ENCODE measurements at places on chromosomes 12 and 14.

DNA sequence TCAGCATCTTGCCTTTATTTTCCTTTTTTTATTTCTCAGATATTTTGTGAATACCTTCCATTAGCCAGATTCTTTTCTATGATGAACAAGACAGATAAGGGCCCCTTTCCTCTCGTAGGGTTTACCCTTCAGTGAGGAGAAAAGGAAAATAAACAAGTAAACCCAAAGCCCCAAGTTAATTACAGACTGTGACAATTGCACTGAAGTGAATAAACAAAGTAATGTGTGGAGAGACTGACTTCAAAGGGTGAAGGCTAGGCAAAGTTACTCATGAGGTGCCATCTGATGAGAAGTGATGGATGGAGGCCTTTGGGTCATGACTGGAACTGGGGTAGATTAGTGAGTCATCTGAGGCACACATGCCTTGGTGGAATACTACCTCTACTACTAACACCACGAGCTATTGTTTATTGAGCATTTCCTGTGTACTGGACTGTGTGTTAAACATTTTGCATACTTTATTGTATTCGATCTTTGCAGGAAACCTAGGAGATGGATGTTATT lies 143.4 kb upstream of the PRICKLE1 start:
- DNase-seq, result no peak

DNA sequence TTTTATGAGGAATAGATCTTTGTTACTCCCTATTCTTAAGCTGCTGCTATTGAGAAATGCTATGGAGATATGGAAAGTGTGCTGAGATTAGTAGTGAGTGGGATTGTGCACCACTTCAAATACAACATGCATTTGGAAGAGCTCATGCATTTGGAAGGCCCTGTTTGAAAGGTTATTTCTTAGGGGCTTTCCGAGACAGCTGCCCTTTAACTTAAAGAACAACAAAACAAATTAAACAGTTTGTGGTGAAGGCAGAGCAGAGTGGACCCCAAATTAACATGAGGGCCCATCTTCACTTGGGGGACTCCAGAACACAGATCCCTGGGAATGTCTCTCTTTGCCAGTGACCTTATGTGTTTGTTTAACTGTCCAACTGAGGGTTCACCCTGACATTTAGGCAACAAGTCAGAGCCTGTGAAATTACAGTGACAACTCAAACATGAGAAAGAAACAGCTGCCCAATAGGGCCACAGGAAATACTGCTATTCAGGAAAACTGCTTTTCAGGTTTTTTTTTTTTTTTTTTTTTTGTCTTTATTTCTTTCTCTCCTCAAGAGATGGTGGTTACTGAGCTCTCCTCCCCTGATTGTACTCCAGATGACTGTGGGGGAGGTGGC lies 41.4 kb upstream of the IGF1 start:
- DNase-seq, result no peak

GRCh38 chr12:6819106-6820030 lies 2.3 kb upstream of the GPR162 start:
- DNase-seq, result no peak

DNA sequence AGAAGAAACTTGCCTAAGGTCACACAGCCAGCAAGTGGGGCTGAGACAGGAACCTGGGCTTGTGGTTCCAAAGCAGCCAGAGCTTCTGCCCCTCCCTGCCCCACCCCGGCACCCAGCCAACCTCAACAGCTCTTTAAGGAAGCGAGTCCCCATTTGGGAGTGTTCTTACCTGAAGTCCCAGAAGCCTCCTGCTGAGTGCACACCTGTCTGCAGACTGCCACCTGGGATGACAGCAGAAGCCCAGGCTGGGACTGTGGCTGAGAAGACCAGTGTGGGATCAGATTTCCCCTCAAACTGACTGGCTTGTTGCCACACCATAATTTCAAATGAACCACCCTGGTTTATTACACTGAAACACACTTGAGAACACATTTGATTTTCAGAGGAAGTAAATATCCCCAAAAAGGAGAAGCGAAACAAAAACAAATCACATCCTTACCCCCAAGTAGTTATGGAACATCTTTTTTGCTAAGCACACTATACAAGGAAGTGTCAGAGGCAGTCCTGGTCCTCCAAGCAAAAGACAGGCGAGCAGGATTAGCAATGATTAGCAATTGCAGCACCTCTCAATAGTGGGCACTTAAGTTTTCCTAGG lies 6.3 kb upstream of the RIN3 start:
- DNase-seq, result peak; percentile 97

DNA sequence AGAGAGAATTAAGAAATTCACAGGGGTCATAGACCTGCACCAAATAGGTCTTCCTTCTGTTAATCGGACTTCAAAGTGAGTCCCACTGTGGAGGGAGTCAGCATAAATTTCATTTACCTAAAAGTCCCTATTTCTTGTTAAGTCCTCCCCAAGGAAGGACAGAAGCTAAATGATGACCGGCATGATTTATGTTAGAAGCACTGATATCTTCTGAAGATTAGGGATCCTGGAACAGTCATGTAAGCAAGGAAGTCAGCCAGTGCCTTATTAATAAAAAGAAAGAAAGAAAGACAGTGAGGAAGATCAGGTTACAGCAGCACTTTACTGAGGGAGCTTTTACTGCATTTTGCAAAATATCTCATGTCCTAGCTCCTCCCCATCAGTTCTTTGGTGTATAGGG lies 287.5 kb downstream of the FOXG1 start:
- no peak for DNase-seq

- no peak for DNase-seq
Observed at GRCh38 chr14:20429801-20430669, 5.9 kb downstream of the KLHL33 start.

- no peak for DNase-seq
Observed at GRCh38 chr12:87820524-87821202, 208.5 kb downstream of the C12orf50 start.

All from NCI-H2171 (cell line).